ENCODE measurements at places on chromosomes 2 and 18.

DNA sequence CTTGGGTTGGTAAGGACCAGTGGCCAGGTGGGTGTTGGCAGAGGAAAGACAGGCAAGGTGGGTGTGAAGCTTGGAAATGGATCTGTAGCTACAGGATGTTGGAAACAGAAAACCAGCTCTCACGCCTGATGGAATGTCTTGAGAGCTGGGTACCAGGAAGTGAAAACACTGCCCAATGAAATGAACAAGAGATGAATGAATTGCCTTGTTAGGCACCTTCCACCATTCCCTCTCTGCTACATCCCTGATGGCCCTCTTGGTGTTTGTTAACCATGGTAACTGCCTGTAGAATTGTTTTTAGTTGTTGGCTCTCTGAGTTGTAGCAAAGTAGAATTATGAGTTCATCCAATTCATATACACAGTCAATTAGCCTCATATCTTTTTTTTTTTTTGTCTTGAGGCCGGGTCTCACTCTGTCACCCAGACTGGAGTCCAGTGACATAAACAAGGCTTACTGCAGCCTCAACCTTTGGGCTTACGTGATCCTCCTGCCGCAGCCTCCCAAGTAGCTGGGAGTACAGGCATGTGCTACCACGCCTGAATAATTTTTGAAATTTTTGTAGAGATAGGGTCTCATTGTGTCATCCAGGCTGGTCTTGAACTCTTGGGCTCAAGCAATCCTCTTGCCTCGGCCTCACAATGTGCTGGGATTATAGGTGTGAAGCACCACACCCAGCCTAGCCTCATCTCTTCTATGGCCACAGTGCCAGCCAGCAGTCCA, 9.5 kb downstream of the KCMF1 start:
- no peak for DNase-seq

GRCh38 chr2:202486351-202486750, 110.2 kb downstream of the BMPR2 start:
- no peak for DNase-seq

DNA sequence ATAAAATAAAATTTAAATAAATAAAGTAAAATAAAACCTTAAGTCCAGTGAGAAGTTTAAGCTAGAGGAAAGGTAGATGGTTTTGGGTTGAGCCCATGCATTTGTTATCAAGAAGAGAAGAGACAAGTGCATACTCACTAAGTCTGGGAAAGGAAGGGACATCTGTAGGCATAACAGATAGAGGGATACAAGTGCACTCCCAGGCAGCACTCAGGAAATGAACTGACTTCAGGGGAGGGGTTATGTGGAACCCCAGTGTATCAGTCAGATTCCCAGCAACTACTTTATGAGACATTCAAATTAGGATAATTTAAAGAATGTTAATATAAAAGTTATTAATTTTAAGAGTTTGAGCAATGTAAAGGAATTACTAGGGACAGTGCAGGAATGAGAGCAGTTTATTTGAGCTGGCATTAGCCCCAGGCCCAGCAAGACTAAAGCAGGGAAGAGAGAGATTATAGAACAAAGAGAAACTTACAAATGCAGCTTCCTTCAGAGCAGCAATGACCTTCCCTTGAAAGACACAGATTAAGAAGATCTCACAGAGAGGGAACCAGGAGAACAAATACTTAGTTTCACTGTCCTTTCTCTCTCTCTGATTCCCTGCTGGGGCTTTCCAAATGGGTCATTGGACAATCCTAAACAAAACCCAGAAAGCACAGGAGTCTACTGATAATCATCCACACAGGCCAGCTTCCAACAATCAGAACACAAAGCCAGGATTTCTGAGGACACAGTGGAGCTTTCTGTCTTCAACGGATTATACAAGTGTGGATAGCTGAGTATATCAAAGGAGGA, 109.7 kb downstream of the ERBB4 start:
- peak; percentile 69 for DNase-seq

DNA sequence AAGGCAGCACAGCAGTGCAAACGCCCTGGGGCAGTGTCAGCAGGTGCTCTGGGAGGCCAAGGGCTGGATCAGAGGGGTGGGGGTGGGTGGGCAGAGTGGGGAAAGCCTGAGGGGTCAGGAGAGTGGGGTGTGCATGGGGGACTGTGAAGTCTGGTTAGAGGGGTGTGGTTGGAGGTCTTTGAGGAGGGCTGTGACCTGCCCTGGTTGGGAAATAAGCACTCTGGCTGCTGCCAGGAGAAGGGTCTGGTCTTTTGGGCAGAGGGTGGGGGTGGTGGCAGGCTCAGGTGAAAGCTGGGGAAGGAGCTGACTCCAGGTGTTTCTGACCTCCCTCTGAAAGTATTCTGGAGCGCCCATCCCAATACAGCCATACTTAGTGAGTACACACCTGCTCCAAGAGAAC, 4.2 kb downstream of the ALPI start:
- DNase-seq, result no peak

GRCh38 chr18:22459491-22459890, 41.8 kb upstream of the CTAGE1 start:
- DNase-seq, result no peak

- no peak for DNase-seq
Measured at GRCh38 chr2:215605214-215605613, 169.3 kb upstream of the FN1 start.

DNA sequence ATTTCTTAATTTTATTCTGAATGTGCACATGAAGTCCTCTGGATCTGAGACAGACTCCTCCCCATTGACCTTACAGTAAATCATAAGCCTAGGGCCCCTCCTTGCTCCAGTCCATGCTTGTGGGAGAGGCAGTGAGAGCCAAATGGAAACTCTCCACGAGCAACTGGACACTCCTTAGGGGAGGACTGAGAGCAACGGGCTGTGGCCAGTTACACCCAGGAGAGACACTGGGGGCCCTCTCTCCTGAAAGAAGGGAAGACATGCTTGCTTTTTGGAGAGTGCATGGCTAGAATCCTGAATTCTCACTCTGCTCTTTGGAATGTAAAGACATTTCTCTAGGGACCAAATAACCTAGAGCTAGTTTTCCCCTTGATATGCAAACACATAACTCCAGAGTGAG, 49.0 kb upstream of the BIN1 start:
- no peak for DNase-seq

Measured in midbrain (tissue), 1 donor.